ENCODE measurements at places on chromosomes 5 and 9.

DNA sequence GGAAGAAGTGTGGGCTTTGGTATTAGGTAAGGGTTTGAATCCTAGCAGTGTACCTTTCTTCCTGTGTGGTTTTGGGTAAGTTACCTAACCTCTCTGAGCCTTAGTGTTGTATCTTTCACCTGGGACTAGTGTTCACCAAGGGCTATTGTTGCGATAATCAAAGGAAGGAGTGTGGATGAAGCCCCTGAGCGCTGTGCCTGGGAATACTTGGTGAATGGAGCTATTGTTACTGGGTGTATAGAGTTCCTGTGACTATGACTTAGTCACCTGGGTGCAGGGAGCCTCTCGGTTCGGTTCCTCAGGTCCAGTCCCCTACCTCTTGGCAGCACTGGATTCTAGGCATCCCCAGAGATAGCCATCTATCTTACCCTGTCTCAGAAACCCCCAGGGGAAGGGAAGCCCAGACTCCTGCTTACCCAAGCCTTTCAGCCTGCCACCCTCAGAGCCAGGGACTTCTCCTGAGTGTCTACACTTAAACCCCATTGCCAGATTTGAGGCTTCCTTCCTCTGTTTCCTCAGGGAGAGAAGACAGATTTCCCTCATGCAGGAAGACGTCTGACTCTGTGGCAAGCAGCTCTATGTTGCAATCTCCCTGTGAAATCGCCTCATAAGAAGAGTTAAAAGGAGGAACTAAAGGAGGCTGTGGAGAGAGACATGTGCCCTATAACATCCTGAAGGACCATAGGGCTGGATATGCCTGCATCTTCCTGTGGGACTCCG, 181.0 kb upstream of the PITX1 start:
- no peak for DNase-seq

- DNase-seq: no peak
Observed at GRCh38 chr9:326667-327066, 112.0 kb downstream of the DOCK8 start.

GRCh38 chr9:6197330-6197729, 18.3 kb upstream of the IL33 start:
- no peak for DNase-seq

- DNase-seq: no peak
Observed at GRCh38 chr9:35254984-35255857, 93.4 kb downstream of the UNC13B start.

- no peak for DNase-seq
Observed at GRCh38 chr5:8895599-8895998, 650.3 kb downstream of the SEMA5A start.

GRCh38 chr5:2102819-2103776, 220.4 kb upstream of the IRX4 start:
- DNase-seq: no peak
